ENCODE measurements at places on chromosomes 7 and 10.

DNA sequence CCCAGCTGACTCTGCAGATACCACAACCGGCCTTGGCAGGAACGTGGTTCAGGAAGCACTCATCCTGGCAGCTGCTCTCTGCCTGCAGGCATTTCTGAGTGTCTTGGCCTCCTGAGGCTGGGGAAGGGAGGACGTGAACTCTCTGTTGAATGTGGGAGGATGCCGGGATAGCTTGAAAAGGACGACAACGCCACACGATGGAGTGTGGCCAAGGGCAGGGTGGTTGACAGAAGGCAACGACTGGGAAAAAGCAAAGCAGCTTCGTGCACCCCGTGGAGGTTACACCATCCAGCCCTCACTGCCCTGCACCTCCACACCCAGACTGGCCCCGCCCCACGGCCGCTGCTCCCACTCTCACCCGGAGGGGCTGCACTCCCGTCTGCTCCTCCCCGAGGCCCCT lies 466.1 kb upstream of the FOXK1 start:
- no peak for DNase-seq

DNA sequence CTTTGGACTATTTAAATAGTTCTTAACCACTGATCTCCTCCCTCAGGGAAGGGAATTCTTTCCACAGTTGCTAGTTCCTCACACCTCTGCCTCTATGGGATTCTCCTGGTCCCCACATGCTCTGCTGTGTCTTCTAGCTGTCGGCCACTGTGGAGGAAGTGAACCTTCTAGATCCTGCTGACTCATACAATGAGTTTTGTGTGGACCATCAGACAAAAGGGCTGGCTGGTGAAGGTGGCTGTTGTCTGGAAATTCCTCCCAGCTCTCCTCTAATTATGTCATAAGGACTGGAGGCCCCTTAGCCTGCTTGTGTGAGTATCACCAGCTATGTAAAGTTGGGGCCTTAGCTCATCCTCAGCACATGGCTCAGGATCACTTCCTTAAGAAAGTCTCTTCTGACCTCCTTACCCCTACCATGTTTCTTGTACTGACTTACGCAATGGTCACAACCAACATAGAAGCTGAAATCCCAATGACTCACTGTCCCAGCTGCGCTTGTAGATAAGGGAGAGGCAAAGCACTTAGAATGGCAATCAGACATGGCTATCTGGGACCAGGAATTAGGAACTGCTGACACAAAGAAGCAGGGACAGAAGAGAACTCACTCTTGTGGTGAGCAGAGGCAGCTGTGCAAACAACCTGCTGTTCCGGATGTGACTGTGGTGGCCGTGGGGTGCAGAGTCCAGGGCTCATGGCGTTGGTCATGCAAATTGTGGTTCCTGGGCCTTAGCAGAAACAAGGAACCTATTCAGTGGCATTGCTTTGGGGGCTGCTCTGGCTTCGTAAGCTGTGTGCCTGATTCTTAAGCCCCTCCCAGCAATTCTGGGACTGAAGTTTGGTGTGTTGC lies 2.5 kb upstream of the MACC1 start:
- peak; percentile 95 for DNase-seq

- no peak for DNase-seq
These were observed 37.7 kb upstream of the ITGB1 start for GRCh38 chr10:32995751-32996150.

- no peak for DNase-seq
These were observed 560.1 kb upstream of the LRRTM3 start for GRCh38 chr10:66365686-66366085.

- DNase-seq: no peak
These were observed 8.9 kb upstream of the LBX1 start for GRCh38 chr10:101237982-101238731.

GRCh38 chr7:28597284-28597683 lies 185.0 kb downstream of the CREB5 start:
- DNase-seq: no peak

GRCh38 chr7:42902331-42902730 lies 9.5 kb downstream of the C7orf25 start:
- no peak for DNase-seq

- DNase-seq: peak; percentile 63
These were observed 4.6 kb downstream of the DENND11 start for GRCh38 chr7:141697211-141697871.

GRCh38 chr10:1462994-1463633 lies 274.2 kb downstream of the ADARB2 start:
- DNase-seq: no peak

DNA sequence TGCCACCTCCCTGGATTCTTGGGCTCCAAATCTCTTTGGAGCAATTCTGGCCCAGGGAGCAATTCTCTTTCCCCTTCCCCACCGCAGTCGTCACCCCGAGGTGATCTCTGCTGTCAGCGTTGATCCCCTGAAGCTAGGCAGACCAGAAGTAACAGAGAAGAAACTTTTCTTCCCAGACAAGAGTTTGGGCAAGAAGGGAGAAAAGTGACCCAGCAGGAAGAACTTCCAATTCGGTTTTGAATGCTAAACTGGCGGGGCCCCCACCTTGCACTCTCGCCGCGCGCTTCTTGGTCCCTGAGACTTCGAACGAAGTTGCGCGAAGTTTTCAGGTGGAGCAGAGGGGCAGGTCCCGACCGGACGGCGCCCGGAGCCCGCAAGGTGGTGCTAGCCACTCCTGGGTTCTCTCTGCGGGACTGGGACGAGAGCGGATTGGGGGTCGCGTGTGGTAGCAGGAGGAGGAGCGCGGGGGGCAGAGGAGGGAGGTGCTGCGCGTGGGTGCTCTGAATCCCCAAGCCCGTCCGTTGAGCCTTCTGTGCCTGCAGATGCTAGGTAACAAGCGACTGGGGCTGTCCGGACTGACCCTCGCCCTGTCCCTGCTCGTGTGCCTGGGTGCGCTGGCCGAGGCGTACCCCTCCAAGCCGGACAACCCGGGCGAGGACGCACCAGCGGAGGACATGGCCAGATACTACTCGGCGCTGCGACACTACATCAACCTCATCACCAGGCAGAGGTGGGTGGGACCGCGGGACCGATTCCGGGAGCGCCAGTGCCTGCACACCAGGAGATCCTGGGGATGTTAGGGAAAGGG lies 913 bp downstream of the NPY start:
- no peak for DNase-seq

GRCh38 chr7:111003883-111004282 lies 87.0 kb upstream of the LRRN3 start:
- no peak for DNase-seq

DNA sequence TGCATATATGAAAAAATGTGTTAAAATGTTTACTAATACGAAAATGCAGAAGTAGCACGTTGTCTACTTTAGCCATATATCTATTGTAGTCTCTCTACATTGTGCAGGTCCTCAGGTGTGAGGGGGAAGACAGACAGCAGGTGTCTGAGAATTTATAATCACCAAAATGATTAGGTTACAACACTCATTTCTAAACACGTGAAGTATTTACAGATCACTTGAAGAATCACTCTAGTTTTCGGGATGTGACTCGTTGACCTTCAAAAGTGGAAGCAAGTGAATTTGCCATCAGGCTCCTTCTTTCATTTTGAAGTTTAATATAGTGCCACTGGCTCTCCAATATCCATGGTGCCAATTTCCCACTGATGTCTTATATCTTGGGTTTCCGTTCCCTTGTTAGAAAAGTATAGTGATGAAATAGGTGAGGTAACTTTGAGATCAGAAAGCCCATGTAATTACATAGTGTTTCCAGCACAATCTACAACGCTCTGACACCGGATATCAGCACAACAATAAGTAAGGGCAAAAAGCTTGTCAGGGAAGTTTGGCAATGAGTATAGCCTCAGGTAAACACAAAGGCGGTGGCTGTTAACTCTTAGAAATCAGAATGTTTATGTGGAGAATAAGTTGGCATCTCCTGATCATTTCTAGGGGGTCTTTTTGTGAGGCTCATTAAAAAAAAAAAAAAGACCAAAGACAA lies 57.5 kb upstream of the SP4 start:
- DNase-seq: no peak

- no peak for DNase-seq
These were observed 13.1 kb downstream of the TECPR1 start for GRCh38 chr7:98238976-98239375.

DNA sequence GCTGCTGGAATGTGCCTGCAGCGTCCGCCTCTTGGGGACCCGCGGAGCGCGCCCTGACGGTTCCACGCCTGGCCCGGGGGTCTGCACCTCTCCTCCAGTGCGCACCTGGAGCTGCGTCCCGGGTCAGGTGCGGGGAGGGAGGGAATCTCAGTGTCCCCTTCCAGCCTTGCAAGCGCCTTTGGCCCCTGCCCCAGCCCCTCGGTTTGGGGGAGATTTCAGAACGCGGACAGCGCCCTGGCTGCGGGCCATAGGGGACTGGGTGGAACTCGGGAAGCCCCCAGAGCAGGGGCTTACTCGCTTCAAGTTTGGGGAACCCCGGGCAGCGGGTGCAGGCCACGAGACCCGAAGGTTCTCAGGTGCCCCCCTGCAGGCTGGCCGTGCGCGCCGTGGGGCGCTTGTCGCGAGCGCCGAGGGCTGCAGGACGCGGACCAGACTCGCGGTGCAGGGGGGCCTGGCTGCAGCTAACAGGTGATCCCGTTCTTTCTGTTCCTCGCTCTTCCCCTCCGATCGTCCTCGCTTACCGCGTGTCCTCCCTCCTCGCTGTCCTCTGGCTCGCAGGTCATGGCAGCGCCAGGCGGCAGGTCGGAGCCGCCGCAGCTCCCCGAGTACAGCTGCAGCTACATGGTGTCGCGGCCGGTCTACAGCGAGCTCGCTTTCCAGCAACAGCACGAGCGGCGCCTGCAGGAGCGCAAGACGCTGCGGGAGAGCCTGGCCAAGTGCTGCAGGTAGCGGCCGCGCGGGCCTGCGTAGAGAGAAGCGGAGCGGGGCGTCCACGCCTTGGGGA lies 645 bp downstream of the SLC26A4 start:
- peak; percentile 41 for DNase-seq

DNA sequence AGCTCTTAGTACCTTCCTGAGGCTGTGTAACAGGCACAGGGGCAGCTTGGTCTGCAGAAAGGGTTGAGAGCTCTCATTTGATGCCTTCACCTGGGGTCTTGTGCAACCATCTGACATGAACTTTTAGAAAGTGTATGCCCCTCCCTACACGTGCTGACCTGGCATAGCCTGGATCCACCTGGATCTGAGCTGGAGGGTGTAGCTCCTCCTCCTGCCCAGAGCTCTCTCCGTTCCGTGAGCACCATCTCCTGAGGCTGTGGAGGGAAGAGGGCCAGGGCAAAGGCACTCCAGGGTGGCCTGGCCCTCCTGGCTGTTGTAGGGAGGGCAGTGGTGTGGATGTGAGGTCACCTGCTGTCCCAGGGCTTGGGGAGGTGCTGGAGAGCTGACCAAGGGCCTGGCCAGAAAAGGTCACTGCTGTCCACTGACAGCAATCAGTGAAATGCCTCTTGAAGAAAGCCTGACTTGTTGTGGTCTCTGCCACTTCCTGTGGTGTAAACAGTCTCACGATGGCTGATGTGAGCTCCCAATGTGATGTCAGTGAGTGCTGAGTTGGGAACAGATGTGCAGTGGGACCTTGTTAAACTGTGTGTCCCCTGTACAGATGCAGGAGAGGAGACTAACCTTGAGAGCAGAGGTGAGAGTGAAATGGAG lies 23.0 kb downstream of the AMZ1 start:
- DNase-seq: peak; percentile 17

DNA sequence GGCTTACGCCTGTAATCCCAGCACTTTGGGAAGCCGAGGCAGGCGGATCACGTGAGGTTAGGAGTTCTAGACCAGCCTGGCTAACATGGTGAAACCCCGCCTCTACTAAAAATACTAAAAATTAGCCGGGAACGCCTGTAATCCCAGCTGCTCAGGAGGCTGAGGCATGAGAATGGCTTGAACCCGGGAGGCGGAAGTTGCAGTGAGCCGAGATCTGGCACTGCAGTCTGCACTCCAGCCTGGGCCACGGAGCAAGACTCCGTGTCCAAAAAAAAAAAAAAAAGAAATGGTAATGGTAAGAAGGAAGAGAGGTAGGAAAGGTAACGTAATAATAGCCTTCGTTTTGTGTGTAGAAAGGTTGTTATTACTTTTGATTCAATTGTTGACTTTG lies 1.2 kb downstream of the HSPA14 start:
- peak; percentile 16 for DNase-seq

- DNase-seq: no peak
These were observed 5.0 kb upstream of the NFE2L3 start for GRCh38 chr7:26147030-26147429.

- peak; percentile 59 for DNase-seq
These were observed 7.8 kb upstream of the ZNF485 start for GRCh38 chr10:43598446-43598845.

DNA sequence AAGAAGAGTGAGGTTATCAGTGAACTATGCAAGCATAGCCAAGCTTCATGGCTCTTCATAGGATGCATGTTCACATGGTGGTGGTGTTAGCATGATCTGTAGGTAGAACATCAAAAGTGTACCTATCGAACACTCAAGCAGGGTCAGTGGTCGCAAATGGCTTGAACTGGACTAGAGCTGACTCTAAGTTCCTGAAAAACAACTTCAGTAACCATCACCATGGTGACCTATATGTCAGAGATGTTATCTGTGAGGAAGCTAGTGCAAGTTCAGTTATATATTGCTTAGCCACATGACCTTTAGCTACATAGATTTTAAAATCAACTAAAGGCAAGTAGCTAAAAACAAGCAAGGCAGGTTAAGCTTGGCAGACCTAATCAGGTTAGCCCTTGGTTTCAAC lies 163.1 kb upstream of the AGR3 start:
- no peak for DNase-seq

GRCh38 chr10:24982319-24983112 lies 30.1 kb upstream of the PRTFDC1 start:
- DNase-seq: no peak
